ENCODE measurements at places on chromosomes 11 and 22. TPM values are rescaled to one million over a fixed set of nuclear protein-coding genes. Genes with fewer than 3 reads are reported as not detected.

Gene SMC1B
- total RNA-seq: not detected

Gene KCNQ1OT1
- 0.56 TPM for total RNA-seq

Gene FOLR2
- total RNA-seq: 5.3 TPM

Gene ADM2
- total RNA-seq: not detected

Gene TMPRSS13
- total RNA-seq: not detected

Gene KCTD14
- not detected for total RNA-seq

Gene PGA5
- total RNA-seq: not detected

Gene HMGXB4
- total RNA-seq: 11.6 TPM

Gene PRODH
- 52.6 TPM for total RNA-seq

DNA sequence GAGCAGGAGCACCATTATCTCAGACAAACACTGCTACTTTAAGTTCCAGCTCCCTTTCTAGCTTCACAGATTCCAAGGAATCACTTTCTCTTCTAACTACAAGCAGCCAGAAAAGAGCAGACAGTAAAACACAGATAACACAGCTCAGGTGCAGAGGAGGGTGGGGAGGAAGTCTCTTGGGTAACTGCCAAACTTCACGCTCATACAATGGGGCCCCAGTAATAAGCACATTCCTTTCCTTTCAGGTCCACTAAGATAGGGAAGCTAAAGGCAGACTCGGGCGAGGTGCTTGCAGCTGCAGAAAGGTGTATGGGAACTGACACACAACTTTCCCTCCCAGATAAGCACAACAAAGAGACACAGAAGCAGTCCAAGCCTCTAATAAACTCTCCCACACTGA lies 69.2 kb upstream of the OR9G4 start:
- no peak for DNase-seq

- no peak for DNase-seq
These were observed 200.3 kb upstream of the B3GAT1 start for GRCh38 chr11:134612140-134613030.

DNA sequence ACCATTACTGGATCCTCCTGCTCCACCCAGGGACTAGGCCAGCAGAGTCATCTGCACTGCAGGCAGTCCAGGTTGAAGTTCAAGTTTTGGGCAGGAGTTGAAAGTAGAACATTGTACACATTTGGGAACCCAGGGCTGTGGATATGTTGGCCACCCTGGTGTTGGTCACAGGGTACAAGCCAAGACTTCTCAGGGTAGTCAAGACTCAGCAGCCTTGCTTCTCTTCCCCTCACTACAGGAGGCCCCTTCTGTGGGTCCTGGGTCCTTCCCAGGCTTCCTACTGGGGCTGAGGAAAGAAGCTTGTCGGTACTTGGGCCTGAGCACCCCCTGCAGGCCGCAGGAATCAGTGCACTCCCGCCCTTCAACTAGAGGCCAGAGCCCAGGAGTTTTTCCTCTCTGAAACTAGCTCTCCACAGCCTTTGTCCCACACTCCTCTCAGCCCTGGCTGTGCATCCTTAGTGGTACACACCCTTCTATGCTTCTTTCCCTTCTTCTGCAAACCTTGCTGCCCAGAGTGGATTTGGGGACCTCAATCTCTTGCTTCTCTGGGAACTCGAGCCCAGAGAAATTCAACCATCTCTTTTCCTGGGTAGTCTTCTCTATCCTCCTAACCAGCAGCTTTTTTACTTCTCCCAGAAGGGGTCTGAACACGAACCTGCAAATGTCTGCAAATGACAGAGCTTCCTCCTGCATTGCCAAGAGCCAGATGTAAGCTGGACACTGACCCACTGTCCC lies 2.6 kb upstream of the HPX start:
- DNase-seq: peak; percentile 66

- peak; percentile 60 for DNase-seq
These were observed 9.0 kb downstream of the CLPB start for GRCh38 chr11:72425053-72425980.

- DNase-seq: no peak
These were observed 10.8 kb downstream of the TRAF6 start for GRCh38 chr11:36499315-36499714.

DNA sequence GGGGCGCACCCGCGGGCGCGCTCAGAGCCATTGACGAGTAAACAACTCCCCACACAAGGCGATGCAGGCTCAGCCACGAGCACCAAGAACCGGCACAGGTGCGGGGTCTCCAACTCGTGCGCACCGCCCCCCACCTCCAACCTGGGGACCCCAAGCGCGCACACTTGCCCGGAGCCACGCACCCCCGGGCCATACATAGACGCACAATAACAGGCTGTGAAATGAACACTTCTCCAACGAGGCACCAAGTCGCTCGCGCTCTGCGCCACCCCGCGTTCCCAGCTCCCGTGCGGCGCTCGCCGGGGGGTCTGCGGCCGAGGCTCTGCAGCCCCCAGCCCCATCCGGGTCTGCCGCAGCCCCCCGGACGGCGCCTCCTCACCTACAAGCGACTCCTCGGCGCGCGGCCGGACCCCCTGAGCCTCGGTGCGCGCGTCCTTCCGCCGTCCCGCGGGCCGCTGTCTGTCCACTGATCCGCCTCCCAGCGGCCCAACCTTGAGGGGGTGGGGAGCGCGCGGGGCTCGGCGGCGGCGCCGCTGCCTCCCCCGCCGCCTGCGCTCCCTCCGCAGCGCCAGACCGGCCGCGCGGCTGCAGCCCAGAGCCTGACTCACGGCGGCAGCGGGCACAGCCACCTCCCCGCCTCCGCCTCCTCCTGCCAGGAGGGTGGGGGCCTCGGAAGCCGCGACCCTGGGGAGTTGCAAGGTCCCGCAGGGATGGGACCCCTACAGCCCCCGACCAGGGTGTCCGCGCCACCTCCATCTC lies 1.6 kb downstream of the IFITM10 start:
- no peak for DNase-seq

- peak; percentile 26 for DNase-seq
These were observed 46.7 kb upstream of the RAB1B start for GRCh38 chr11:66221726-66222236.

DNA sequence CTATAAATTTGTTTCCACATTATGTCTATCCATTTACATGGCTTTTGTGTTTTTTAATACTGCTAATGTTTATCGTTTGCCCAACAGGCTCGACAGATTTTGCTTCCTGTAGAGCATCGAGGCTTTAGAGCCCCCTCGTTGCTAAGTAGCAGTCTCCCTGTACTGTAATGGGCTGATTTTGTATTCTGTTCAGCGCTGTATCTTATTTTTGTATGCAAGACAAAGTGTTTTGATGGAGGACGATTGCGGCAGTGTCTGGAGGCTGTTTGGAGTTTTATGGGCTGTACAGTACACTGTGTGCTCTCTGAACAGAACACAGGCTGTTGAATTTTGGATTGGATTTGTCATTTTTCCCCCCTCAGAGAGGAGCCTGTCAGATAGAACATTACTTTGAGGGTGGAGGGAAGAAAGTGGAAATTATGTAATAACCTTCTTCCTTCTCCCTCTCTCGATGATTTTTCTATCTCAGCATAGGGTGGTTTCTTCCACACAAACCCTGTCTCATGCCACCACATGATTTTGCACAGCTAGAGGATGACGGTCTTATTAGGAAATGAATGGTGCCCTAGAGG lies 104.4 kb downstream of the ZBTB16 start:
- DNase-seq: no peak

DNA sequence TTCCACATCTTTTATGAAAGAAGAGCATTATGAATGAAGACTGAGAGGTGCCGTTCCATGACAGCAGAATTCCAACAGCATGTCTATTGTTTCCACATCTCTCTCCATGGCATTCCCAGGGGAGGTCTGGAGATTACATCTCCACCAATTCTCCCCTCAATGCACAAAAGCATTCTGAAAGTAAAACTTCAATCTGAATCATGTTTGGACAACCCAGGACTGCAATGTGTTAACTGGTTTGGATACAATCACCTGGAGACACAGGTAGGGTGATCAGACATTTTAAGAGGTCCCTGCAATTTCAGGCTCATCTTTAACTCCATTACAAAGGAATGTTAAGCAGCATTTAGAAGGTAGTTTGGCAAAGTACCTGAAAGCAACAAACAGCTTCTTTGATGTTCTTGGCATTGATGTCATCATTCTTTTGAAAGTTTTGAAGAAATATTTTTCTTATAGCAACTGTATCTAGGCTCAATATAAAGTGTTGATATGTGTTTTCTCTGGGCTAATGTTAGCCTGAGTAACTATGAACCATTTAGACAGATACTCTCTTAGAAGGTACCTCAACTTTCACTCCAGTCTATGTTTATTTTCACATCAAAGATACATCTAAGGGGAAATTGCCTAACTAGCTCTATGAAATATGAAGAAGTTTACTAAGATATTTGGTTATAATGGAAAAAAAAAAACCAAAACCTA lies 181.4 kb upstream of the MTMR2 start:
- no peak for DNase-seq

- no peak for DNase-seq
These were observed 13.6 kb upstream of the CHRNA10 start for GRCh38 chr11:3684819-3685172.

- DNase-seq: no peak
These were observed 59.9 kb downstream of the PPFIBP2 start for GRCh38 chr11:7573558-7574296.

DNA sequence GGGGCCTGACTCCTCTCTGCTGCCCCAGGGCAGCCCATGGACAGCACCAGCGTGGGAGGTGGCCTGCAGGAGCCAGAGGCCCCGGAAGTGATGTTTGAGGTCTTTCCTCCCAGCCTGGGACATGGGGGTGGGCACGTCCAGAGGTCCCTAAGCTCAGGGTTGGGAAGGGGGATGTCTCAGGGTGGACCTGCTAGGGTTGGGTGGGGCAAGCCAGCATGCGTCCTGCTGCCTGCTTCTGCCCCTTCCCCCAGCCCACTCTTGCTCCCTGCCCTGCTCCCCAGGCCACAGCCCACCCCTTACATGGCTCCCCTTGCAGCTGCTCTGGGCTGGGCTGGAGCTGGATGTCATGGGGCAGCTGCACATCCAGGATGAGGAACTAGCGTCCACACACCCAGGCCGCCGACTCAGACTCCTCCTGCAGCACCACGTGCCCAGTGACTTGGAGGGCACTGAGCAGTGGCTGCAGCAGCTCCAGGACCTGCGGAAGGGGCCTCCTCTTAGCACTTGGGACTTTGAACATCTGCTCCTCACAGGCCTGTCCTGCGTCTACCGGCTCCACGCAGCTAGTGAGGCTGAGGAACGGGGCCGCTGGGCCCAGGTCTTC lies 1.3 kb downstream of the FAM180B start:
- DNase-seq: peak; percentile 77

DNA sequence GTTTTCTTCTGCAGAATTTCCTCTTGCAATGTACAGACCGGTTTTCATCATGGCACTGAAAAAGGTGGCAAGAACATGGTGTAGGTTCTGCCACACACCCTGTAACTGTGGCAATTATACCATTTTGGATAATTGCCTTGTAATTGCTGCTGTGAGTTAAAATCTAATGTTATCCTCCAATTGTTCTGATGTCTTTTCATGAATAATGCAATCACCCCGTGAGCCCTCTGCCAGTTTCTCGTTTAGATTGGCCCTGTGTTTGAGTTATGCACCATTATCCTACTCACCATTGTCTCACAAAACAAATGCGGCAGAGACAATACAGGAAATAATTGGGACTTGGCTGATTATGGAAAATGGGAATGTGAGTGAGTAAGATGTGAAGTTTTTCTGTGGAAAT lies 61.8 kb upstream of the MTNR1B start:
- no peak for DNase-seq

DNA sequence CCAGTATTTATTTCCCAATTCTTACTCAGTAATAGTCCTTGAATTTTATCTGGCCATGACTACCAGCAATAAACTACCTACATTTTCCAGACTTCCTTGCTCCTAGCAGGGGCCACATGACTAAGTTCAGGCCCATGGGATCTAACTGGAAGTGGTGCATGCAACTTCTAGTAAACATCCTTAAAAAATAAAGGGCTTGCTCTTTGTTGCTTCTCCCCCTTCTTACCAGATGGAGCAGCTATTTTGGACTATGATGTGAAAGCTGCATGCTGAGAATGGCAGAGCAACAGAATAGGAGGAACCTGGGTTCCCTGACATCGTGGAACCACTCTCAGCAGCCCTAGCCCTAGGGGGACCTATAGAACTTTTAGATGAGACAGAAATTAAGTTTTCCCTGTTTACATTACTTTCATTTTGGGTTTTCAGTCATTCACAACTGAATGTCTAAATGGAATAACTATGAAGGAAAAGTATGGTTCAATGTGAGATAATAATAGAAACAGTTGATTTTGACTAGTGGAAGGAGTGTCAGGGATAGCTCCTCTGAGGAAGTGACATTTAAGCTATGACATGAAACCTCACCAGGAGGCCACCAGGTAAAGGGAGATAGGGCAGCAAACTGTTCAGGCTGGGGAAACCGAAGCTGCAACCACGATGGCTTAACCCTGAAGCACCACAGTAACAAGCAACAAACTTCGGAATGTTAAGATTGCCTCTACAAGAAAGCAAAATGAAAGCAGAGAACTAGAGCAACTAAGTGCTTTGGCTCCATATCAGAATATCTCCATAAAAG lies 48.9 kb downstream of the PHF21A start:
- DNase-seq: no peak

DNA sequence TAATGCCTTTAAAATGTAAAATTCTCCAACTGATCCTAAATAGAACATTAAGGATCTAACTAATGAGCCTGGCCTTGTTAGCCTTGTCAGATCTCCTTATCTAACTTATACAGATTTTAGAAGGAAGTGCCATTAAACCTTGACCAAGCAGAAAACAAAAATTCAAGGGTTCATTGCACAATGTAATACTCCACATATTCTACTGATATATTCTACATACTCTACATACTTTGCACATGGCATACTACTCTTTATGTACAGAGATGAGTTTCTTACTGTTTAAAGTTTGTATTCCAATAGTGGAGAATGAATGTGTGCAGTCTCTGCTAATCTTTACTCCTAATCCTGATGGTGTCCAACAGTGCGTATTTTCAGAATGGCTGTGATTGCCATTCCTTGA lies 297.2 kb downstream of the LUZP2 start:
- DNase-seq: no peak

GRCh38 chr22:40660730-40661129 lies 18.6 kb upstream of the MCHR1 start:
- no peak for DNase-seq

DNA sequence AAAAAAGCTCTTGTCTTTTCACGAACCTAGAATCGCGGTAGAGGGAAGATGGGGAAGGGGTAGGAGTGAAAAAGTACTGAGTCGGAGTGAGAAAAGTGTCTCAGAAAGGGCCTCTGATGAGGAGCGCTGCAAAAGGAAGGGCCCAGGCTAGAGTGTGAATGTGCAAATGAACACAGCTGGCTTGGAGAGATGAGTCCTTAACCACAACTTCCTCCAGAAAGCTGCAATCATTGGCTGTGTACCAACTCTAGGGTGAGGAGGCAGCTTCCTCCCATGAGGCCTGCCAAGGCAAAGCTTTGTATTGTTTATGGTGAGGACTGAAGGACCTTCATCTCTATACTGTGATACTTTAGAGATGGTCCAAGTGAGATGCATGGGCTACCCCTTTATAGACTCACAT lies 566.9 kb upstream of the ANO5 start:
- no peak for DNase-seq

GRCh38 chr11:19268909-19269308 lies 28.2 kb upstream of the E2F8 start:
- no peak for DNase-seq

DNA sequence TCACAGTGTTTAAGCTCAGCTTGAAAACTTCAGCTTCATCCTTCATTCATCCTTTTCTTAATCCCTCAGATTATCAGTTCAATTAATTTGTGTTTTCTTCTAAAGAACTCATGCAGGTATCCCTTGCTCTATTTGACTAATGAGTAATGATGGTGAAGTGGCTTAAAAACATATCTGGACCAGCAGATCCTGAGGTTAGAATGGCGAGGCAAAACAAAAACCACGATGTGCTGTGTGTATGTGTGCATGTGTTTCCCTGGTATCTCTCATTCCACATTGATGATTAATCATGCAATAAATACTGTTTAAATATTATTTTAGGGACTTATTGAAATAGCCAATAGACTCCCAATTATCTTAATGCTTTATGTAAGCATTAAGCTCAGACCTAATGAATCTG lies 437.0 kb downstream of the DYNC2H1 start:
- DNase-seq: no peak

All from psoas muscle (tissue), 8 donors.